ENCODE measurements at places on chromosomes 5 and 9.
A peak's percentile ranks its signal among the peaks of the same experiment; 100 is the strongest.

GRCh38 chr5:149749481-149750365, 19.6 kb downstream of the PPARGC1B start:
- no peak for DNase-seq

DNA sequence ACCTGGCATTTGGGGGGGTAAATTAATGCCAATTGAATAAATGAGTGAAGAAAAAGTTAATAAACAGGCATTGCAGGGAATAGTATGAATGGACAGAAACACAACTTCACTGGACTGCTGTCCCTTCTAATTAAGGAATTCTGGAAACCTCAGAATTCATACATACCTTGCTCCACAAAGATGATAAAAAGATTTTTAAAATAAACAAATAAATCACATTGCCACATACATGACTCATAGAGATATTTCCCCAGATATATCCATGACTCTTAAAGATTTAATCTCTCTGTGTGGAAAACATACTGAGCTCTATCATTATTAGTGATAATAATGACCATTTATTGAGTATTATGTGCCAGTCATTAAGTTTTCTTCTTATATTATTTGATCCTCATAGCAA, 469.0 kb upstream of the MEF2C start:
- no peak for DNase-seq

DNA sequence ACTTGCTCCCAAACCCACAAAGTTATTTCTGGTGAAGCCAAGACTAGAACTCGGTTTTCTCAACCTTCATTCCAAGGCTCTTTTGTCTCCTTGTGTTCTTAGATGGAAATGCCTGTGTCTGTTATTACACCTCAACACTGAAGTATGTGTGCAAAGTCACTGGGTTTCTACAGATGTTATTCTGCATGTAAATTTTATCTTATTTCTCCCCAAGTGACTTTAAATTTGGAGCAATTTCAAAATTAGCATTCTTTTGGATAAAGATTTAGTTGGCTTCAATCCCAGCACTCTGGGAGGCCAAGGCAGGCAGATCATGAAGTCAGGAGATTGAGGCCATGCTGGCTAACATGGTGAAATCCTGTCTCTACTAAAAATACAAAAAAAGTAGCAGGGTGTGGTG, 104.4 kb upstream of the GNA14 start:
- DNase-seq: no peak

DNA sequence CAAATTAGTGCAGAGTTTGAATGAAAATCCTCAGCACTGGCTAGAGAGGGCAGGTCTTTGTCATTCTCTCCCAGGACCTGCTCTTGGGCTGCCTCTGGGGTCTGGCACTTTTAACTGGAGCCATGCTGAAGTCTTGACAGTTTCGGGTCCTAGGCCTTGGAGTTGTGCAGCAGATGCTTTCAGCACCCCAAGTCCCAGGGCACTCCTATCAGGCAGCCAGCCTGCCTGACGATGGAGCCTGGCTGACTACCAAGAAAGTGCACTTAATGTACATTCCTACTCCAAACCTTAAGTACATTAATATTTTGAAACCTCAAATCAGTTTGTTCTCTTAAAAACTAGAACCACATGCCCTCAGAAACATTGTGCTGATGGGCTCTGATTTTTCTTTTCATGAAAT, 69.3 kb upstream of the CXCL14 start:
- DNase-seq: no peak

GRCh38 chr5:81234299-81234698, 1.2 kb downstream of the CKMT2 start:
- no peak for DNase-seq

DNA sequence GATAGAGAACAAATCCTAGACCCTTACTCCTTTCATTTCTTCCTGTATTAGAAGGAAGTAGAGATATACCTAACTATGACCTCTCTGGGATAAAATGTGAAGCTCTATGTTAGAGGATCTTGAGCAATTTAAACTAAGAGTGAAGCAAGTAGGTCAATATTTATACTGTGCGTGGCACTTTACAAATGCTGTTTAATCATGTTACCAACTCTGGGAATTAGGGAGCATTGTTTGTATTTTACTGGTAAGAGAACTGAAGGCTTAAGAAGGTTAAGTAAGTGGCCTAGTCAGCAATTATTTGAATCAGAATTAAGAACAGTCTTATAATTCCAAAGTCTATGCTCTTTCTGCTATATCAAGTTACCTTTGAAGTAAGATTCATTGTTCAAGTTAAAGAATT, 12.0 kb downstream of the TNC start:
- no peak for DNase-seq

DNA sequence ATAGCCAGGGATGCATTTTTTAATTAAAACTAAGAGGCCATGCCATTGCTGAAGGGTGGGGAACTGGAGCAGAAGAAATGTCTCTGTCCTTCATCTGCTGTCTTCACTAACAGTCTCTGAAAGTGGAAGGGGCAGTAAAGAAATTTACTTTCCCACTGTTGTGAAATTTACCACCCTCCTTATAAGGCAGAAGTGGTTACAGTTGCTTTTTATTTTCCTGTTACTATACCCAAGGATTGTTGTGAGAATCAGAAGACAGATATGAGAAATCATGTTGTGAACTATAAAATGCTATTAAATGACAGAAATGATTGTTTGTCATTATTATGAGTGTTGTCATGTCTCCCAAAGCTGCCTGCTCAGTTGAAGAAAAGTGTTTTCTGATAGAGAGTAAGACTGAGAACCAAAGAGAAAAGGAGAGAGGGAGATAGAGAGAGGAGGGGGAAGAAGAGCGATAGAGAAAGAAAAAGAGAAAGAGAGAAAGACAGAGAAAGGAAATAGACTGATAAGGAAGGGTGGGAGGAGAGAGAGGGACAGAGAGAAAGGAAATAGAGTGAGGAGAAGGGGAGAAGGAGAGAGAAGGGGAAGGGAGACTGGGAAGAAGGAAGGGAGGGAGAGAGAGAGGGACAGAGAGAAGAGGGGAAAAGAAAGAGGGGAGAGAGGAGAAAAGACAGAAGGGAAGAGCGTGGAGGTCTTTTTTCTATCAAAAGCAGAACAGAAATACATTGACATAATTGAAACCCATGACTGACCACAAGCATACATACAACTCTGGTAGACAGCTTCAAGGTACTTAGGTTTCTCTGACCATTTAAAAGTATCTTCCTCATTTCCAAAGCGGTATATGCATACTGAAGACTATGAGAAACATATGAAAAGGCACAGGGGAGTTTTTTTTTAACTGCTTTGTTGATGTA, 22.5 kb downstream of the SEC61B start:
- DNase-seq: no peak

DNA sequence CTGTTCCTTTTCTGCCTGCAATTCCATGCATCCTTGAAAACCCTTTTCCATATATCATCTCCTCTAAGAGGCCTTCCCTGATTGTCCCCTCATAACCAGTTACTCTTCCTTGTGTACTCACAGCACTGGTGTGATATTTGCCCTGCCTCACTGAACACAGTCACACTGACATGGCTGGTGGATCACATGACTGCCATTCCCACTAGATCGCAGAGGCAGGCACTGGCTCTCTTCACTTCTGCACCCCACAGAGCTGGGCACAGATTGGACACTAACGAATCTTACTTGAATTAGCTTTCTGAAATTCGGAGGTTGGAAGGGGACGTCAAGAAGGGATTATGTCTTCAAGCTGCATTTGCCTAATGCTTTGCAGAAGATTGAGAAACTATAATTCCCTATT, 208.0 kb downstream of the PAPPA start:
- DNase-seq: no peak

- DNase-seq: no peak
These were observed 7.1 kb downstream of the FLT4 start for GRCh38 chr5:180642181-180642775.

DNA sequence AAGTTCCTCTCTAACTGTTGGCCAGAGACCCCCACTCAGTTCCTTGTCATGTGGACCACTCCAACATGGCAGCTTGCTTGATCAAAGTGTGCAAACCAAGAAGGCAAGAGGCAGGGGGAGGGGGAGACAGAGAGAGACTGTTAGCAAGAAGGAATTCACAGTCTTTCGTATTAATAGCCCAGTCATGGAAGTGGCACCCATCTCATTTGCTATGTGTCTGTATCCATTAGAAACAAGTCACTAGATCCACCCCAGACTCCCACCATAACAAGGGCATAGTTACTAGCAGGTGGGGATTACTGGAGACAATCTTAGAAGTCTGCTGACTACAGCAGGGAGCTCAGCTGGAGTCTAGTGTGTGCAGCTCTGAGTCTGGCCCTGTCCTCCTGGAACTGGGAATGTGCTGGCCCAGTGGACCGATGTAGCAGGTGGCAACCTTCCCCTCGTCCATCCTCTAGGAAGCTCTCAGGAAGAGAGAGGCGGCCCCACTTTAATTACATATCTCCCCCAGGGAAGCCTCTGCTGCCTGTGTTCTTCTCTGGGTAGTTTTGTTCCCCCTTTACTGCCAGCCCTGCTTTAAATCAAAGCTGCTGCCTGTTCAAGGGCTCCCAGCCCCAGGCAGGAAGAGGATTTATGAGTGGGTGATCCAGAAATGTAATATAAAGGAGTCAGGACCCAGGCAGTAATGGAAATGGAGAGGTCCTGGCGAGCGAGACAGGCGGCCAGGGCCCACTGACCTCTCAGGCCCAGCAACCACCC, 47.8 kb upstream of the ALDH1B1 start:
- DNase-seq: no peak

DNA sequence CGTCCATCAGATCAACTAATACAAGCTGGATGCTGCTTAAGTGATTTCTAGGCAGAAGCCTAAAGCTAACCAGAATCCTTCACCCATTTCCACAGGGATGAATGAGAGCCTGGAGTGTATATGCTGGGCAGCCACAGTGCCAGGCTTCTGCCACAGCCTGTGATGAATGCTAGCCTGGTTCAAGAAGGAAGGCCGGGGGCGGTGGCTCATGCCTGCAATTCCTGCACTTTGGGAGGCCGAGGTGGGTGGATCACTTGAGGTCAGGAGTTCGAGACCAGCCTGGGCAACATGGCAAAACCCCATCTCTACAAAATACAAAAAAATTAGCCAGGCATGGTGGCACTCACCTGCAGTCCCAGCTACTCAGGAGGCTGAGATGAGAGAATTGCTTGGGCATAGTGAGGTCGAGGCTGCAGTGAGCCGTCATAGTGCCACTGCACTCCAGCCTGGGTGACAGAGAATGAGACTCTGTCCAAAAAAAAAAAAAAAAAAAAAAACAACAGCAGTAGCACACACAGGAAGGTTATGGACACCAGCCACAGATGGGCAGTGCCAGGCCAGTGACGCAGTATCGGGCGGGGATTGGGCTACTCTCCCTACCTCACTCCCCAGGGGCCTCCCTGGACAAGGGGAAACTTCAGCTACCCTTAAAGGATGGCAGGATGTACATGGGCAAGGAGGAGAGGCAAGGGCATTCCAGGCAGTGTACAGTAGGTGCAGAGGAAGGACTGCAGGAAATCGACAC, 23.1 kb upstream of the HMCN2 start:
- no peak for DNase-seq

- no peak for DNase-seq
These were observed 2.0 kb upstream of the CAMSAP1 start for GRCh38 chr9:135909371-135909770.

DNA sequence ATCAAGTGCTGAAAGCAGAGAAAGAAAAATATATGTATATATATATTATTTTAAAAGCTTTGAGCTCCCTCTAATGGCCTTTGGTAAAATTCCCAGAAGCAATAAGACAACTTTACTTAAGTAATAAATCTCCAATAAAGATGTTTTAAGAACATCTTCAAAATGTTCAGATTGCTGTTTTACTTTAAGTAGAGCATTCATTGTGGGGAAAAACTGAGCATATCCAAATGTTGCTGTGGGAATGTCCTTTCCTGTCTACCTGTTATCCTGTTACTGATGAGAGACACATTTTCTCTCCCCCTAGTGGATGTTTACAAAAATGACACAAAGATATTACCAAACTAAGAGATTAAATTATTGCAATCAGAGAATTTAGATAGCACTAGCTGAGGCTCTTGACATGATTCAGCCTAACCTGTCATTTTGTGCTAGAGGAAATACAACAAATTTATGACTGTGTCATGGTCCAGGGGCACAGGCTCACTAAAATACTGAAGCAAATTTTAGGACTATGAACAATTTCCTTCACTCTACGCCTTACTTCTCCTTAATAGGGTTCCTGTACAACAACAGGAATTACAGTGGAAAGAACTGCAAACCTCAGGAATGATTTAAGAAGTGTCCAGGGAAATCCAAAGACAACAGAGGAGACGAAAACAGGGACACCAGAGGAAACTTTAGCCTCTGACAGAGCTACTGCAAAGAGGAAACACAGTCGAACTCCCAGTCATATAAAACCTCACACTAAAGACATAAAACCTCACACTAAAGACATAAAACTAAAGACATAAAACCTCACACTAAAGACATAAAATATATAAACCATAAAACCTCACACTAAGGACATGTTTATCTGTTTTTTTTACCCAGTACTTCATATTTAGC, 24.3 kb upstream of the PRRC1 start:
- no peak for DNase-seq

DNA sequence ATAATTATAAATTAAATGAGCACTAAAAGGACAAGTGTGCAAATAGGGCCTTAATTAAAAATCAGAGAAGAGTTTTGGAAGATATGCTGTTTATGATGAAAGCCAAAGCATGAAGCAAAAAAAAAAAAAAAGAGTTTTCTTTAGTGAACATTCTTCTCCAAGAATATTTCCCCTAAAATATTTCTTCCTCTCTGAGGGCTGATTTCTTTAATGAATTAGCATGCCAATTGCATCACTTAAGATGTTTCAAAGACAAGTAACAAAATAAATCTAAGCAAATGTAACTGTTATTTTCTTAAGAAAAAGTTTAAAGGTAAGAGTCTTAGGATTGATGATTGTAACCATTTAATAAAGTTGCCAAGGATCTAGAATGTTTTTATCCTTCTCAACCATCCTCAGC, 81.6 kb upstream of the MPDZ start:
- DNase-seq: no peak

- no peak for DNase-seq
These were observed 35.6 kb downstream of the TPPP start for GRCh38 chr5:657570-657969.

GRCh38 chr5:109964136-109964535, 274.4 kb downstream of the MAN2A1 start:
- no peak for DNase-seq

DNA sequence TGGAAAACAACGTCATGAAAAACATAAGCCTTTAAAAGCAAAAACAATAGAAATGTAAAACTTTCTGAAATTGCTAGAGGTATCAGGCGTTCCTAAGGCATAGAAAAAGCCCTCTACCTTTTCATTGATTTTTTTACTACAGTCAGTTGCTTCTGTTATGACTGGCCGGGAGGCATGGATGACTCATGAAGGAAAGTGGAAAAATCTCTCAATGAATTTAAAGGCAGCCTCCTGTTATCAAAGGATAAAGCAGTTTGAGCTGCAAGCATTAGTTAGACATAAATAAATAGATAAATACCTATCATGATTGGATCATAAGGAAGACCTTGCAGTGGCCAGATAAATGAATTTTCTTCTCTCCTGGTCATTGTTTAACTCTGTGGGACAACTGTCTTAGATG, 281.6 kb downstream of the MAST4 start:
- DNase-seq: no peak

GRCh38 chr5:168851902-168852321, 272.7 kb upstream of the PANK3 start:
- DNase-seq: peak; percentile 22

All from NCI-H2171 (cell line).